ENCODE measurements at places on chromosomes 11 and 22.

DNA sequence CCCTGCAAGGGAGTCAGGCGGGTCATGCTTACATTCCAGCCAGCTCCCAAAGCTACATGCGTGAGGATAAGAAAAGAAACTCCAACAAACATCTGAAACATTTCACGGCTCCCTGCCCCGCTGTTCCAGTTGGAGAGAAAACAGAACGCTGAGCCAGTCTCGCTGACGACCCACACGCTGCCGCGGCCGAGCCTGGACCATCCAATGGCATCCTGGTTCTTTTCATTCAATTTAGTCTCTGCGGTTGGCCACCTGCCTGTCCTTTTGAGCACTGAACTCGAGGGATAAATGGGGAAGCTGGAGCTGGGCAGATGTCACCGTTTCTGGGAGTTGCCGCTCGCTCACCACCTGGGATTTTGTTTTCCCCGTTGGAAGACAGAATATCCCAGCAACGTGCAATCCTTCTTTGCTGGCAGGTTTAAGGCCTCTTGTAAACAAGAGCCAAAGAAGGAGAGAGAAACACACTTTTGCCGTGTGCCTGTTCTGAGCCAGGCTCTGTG, 45.3 kb upstream of the SHISAL1 start:
- DNase-seq, result peak; percentile 72

DNA sequence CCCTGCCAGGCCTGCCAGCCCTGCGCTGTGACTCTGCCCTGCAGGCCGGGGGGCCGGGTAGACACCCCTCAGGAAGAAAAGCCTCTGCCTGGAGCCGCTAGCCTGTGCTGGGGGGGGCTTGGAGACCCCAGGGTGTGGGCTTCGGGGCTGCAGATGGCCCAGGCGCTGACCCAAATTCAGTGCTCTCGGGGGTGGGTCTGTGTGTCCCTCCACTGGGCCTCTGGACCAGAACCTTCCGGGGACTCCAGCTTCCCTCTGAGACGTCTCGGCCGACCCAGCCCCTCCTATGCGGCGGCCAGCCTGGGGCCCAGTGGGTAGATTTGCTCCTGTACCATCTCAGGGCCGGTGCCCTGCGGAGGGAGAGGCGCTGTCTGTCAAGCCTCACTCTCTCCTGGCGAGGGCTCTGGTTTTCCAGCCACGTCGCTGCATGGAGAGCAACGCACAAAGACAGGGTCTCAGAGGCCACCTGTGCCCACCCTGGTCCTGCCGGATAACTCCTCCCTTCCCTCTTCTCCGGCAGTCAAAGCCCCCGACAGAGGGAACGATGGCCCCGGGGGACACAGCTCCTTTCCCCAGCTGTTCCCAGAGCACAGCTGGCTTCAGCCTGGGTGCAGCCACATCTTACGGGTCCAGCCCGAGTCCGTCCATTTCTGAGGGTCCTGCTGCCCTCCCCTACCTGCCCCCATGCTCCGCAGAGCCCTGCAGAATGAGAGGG, 40.1 kb upstream of the TOLLIP start:
- no peak for DNase-seq

GRCh38 chr11:119585043-119585781, 143.8 kb downstream of the NECTIN1 start:
- peak; percentile 39 for DNase-seq

GRCh38 chr11:134289789-134290188, 13.6 kb downstream of the GLB1L3 start:
- DNase-seq, result peak; percentile 44

- peak; percentile 80 for DNase-seq
Observed at GRCh38 chr11:121446752-121447156, 5.4 kb upstream of the SORL1 start.

DNA sequence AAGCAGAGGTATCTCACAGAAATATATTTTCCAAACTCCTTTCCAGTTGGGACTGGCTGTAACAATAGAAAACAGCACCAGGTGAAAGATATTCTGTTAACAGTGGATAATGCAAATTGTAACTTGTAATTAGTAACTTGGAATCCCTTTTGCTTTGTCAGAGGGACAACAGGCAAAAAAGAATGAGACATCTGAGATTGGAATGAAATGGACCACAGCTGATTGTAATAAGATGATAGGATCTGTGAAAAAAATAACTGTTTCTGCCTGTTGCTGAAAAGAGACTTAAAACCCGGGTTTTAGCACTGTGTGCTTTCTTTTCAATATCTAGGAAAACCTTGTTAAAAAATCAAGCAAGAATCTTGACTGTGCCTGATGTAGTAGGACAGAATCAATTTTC, 655.7 kb downstream of the METTL15 start:
- DNase-seq, result no peak

DNA sequence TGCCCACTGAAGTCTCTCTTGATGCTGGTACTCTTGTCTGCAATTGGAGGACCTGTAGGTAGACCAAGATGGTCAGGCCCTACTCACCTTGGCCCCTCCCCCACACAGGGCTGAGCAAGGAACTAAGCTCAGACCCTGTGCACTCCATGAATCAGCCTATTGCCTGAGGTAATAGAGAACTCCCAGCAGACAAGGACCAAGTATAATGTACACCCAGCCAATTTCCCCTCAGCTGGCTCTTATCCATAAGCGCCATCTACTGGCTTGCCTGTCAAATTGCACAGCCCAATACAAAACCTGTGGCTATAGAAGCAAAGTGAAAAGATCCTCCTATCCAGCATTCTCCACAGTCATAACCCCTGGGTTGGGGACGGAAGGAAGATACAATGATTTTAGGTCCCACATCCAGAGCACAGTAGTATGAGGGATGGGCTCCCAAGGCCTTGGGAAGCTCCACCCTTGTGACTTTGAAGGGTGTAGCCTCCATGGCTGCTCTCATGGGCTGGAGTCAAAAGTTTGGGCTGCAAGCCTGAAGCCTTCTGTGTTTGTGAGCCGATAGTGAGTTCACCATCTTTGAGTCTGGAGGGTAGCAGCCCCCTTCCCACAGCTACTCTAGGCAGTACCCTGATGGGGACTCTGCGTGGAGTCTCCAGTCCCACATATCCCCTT, 56.0 kb downstream of the GLYATL2 start:
- DNase-seq, result peak; percentile 13

DNA sequence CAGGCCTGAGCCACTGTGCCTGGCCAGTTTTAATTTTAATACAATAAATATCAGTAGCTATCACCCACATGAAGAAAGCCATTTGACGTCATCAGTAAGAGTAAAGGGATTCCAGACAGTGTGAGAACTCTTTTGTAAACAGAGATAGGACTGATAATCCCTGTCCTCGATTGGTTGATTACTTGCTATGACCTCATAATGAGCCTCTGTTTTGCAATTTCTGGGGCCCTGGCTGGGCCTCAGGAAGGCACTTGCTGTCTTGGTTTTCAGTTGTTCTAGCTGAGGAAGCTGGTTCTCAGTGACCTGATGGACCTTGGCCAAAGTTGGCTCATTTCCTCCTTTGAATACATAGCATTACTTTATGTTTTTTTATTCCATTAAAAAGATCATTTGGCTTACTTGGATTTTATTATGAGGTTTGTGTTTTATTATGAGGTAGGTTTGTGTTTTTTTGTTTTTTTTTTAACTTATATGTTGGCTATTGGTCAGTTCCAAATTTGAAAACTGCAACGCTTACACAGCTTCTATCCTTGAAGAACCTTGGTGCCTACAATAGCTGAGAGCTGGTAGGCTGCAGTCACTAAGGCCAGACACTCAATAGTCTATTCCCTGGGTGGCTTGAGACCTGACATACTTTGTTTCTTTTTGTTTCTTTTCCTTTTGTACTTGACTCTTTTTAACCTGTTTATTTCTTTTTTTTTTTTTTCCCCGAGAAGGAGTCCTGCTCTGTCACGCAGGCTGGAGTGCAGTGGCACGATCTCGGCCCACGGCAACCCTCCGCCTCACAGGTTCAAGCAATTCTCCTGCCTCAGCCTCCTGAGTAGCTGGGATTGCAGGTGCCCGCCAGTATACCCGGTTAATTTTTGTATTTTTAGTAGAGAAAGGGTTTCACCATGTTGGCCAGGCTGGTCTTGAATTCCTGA, 20.0 kb downstream of the MARK2 start:
- DNase-seq, result peak; percentile 61

DNA sequence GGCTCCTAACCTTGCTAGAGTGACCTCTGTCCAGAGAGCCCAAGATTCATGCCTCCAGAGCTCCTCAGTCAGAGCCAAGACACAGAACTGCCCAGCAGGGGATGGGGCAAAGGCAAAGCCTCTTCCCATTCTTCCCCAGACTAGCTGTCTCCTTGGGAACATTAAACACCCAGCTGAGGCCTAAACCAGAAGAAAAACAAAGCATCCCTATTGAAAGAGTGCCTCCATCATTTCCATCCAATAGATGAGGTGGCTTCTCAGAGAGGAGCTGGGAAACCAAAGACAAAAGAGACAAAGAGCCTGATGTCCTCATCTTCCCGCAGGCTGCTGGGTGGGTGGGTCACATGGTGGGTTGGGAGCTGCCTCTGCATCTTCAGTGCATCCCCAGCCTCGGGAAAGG, 37.4 kb downstream of the COMMD9 start:
- DNase-seq, result no peak

- no peak for DNase-seq
Observed at GRCh38 chr11:83957038-83957900, 671.1 kb upstream of the CCDC90B start.

DNA sequence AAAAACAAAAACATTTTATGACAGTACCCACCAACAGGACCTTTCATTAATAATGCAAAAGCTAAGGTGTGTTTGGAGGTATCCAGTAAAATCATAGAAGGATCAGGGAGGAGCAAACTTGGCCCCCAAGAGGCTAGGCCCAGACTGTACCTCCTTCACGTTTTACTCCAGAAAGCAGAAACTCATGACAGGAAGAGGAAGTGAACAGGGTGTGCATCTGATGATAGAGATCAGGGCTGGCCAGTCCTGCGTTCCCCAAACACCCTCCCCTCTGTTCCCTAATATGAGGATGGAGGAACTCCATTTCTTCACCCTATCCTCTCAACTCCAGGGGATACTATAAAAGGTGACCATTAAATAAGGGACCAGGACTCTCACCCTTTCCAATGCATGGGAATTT, 10.2 kb upstream of the MS4A12 start:
- DNase-seq, result peak; percentile 22

GRCh38 chr11:13667245-13667644, 1.2 kb upstream of the FAR1 start:
- DNase-seq, result peak; percentile 27

DNA sequence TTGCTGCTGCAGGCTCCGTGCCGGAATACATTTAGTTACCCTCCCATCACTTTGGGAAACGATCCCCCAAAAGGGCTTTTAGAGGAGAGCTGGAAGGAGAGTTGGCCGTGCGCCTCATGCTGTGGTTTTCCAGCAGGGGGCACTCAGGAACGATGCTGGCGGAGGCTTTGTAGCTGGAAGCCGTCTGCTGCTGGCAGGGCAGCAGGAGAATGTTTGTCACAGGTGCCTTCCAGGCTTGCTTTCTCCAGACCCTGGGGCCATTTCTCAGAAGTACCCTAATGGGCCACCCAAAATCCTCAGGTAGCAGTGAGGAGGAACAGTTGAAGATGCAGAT, 30.0 kb upstream of the CABP7 start:
- DNase-seq, result peak; percentile 68

DNA sequence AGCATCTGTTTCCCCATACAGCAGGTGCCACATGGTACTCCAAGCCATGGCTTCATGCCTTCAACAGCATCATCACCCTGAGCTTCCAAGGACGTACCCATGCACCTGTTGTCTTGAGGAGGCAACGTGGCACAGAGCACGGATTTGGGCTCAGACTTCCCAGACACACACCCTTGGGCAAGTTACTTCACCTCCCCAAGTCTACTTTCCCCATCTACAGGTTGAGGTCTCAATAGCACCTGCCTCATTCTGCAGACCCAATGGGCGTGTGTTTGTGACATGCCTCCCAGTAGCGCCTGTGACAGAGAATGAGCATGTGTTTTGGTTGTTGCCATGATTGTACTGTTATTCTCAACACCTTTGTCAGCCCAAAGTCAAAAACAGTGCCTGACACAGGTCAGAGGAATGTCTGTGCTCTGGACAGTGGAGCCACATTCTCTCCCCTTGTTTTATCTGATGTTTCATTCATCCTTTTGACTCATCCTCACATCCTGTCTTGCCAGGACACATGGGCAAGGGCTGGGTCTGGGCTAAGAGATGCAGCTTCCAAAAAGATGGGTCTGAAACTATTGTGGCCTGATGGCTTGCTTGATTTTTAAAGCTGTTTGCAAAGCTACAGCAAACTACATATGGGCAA, 53.4 kb upstream of the CCND1 start:
- no peak for DNase-seq

- peak; percentile 75 for DNase-seq
Observed at GRCh38 chr11:5596607-5597201, at the start of gene TRIM6. Gene TRIM6, plus strand, starts transcription at chr11:5596637. Its CDS starts 261 bp downstream, at chr11:5596898.

DNA sequence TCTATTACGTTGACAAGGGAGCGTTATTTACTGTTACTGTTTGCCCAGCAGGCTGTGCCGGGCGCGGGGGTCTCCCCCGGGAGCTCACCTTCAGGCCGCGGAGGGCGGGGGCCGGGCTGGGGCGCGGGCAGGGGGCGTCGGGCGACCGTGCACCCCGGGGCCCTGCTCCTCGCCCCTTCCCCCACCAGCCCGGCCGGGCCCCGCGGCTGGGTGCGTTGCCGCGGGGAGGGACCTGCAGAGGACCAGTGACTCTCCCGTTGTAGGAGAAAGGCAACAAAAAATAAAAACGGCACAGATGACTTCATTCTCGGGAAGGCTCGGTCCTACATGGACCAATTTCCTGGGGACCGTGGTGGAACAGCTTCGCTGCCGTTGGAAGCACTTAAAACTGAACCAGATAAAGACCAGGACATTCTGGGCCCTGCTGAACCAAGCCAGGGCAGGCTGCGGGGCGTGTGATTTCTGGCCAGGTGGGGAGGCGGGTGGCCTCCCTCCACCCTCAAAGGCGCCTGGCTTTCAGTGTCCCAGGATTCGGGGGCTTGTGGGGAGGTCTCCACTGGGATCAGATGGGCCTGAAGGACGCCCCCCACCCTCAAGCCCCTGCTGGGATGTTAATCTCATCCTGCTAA, 57.4 kb downstream of the IGLL1 start:
- peak; percentile 70 for DNase-seq

DNA sequence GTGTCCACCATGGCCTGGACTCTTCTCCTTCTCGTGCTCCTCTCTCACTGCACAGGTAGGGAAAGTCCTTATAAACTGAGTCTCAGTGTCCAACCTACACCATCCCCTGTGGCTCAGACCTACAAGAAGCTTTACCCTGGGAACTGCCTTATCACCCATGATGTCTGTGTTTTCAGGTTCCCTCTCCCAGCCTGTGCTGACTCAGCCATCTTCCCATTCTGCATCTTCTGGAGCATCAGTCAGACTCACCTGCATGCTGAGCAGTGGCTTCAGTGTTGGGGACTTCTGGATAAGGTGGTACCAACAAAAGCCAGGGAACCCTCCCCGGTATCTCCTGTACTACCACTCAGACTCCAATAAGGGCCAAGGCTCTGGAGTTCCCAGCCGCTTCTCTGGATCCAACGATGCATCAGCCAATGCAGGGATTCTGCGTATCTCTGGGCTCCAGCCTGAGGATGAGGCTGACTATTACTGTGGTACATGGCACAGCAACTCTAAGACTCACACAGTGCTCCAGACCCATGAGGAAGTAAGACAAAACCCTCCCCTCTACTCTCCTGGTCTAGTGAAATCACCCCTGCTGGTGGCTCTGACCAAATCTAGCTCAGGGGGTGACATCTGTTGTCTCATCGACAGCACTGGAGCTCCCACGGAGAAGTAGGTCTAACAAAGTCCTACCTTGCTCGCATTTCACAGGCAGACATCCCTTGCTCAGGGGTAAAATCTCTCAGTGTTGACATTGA, 74.3 kb downstream of the VPREB1 start:
- DNase-seq, result no peak

GRCh38 chr11:104619751-104620150, 278.5 kb downstream of the CASP12 start:
- DNase-seq, result no peak

All from muscle of leg (tissue), 16 donors.